ENCODE measurements at places on chromosomes 1 and 21.
A peak's percentile ranks its signal among the peaks of the same experiment; 100 is the strongest.

DNA sequence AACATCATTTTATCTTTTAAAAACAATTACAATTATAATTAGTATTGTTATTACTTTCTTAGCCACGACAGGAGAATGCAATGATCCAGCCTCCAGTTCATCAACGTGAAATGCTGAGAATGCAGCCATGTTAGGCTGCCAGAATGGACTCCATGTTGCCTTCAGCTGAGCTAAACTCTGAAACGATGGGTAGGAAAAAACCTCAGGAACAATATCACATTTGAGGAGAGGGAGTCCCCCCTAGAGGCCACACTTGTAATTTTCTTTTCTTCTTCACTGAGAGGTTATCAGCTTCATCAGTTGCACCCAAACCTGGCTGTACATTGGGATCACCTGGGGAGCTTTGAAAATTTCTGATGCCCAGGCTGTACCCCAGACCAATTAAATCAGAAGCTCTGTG lies 34.6 kb upstream of the DNAH14 start:
- DNase-seq: no peak

DNA sequence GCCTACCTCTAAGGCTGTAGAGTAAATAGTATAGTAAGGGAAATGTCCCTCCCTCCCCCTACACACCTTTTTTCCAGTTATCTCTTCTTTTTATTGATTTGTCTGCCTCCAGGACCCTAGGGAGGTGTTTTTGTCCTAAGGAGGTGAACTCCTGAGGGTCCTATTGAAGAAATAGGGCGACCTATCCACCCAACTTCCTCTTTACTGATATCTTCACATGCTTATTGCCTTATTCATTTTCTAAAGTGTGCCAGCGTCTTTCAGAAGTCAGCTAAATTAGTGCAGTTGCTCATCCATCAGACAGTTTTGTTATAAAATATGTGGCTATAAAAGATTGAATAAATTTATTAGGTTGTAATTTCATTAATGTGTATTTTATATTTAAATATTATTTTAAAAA lies 5.9 kb downstream of the BACH1 start:
- DNase-seq: no peak

DNA sequence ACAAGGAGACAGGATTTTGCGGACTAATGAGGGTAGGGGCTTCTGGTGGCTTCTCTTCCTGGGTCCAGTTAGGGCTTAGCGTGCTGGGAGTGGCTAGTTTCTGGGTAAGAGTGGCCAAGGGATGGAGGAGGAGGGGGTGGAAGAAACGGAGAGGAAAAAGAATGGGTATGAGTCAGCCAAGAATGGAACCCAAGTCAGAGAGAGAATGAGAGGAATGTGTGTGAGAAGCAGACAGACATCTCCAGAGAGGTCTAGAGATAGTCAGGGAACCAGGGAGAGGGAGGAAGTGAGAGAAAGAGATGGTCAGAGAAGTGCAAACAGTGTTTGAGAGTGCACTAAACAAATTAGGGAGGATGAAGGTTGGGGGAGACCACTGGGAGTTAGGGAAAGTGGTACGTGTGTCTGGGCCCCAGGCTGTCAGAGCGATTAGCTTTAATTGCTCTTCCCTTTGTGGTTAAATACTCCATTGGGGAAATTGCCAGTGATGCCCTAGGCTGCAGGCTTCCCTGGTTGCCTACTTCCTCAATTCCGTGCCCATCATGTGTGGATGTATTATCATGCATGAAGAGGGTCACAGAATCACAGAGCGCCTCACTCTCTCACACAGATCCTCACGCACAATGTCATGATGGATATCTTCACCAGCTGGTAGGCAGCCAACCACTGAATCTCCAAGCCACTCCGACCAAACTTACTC lies 1.4 kb downstream of the PEA15 start:
- DNase-seq: no peak

GRCh38 chr1:5975133-5975880 lies 16.9 kb downstream of the NPHP4 start:
- peak; percentile 72 for DNase-seq

DNA sequence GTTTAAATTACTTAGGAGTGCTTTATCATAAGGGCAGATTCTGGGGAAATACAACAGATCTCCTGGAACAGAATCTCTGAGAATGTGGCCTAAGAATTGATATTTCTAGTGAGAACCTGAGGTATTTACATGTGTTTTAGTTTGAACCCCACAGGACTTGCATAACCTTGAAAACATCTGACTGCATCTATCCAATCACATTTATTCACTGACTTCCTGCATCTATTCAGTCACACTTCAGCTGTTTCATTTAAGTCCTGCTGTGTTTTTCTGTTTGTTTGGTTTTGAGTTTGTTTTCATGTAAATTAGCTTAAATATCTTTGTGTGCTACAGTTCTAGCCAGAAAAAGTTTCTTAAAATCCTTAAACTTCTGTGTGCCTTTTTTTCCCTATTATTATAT lies 1260.7 kb downstream of the PLA2G4A start:
- no peak for DNase-seq

DNA sequence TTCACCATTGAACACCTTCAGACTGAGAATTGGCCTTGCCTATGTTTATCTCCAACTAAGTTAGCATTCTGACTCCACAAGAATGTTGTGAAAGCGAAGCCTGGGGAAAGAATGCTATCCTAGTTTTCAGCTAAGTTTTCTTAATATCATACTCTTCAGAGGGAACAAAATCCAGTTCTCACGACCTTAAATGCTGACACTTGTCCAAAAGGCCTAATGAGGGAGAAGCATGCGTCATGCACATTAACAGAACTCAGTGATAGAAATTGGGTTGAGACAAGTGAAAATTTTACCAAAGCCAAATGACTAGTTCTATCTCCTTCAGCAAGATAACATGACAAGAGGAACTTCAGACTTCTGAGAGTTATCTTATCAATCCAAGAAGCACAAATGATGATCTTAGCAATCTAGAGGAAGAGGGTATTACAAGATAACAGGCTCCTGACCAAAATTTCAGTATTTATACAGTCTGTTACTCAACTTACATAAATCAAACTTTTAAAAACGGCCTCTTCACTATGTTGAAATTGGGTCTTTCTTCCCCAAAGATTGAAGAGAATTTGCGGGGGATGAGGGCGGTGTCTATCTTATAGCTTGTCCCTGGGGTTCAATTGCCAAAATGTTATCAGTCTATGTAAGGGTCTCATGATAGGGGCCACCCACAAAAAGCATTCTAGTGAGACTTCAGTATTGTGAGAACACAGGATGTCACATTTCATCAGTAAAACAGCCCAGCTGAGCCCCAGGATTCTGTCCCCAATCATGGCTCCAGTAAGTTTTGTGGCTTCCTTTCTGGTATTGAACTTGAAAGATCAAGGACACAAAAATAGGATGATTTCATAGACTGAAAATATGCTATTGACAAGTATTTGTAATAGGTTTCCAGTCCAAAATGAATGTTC lies 26.5 kb upstream of the SLC45A3 start:
- DNase-seq: no peak

- DNase-seq: no peak
Measured at GRCh38 chr1:56580771-56581170, 1.4 kb upstream of the PLPP3 start.

DNA sequence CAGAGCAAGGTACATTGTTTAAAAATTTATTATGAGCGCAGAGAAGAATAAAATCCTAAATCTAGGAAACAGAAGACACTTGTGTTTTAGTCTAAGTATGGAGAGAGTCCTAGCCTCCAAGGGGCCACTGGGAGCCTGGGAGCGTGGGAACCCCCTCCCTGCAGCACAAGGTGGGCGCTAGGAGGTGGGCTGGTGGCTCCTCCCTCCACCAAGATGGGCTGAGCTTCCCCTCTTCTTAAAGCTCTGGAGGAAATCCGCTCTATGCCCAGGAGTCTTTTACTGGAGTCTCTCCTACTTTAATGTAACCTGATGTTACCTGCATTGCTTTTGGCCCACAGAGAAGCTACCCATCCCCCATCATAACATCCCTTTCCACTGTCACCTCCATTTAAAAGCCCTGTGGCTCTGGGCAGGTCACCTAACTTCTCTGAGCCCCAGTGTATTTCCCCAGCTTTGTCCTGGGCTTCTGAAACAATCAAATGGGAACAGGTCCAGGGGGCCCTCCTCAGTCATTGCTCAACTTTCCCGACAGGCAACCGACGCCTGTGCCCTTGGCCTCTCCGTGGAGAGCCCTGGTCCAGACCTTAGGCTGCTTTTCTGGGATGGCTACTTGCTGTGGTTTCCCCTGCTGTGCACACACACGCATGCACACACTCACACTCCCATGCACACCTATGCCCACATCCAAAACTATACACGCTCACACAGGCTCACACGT lies 181.5 kb downstream of the NPHP4 start:
- DNase-seq: no peak

- DNase-seq: no peak
Measured at GRCh38 chr1:42747125-42747524, 7.1 kb upstream of the CLDN19 start.

GRCh38 chr1:198623752-198624647 lies 14.8 kb upstream of the PTPRC start:
- no peak for DNase-seq

- DNase-seq: no peak
Measured at GRCh38 chr1:29513357-29513756, 277.0 kb downstream of the PTPRU start.

- no peak for DNase-seq
Measured at GRCh38 chr1:58745666-58746065, 38.2 kb downstream of the JUN start.

DNA sequence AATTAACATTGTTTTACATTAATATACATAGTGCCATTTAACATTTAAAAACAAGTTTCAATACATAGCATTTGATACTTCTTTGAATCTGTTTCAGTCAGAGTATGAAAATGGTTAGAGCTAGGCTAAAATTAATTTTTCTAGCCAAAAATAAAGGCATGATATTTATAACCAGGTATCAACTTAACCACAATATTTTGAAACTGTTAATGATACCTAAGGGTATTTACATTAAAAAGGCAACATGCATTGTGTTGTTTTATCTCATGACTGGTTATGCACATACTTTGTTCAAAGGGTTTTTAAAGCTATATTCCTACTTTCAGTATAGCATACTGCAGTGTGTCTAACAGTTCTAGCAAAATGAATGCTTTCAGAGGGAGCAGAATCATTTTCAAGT lies 130.0 kb downstream of the HS2ST1 start:
- no peak for DNase-seq

- no peak for DNase-seq
Measured at GRCh38 chr1:185478877-185479276, 161.8 kb upstream of the IVNS1ABP start.

GRCh38 chr1:36874271-36875060 lies 159.8 kb downstream of the GRIK3 start:
- no peak for DNase-seq

GRCh38 chr21:44054710-44055109 lies 42.6 kb downstream of the TRAPPC10 start:
- DNase-seq: no peak

All from NCI-H2227 treated with DMSO at 0.1 percent for 48 hours (cell line).